NCI-H446 treated with DMSO at 0.1 percent for 48 hours (cell line): ENCODE measurements at places on chromosomes 5 and 9.
A peak's percentile ranks its signal among the peaks of the same experiment; 100 is the strongest.

- DNase-seq = peak; percentile 84
Measured at GRCh38 chr5:109413458-109413857, 3.7 kb upstream of the PJA2 start.

- no peak for DNase-seq
Measured at GRCh38 chr5:68464424-68464823, 248.9 kb downstream of the PIK3R1 start.

- DNase-seq = no peak
Measured at GRCh38 chr9:110303133-110303532, 34.5 kb downstream of the TXNDC8 start.

- no peak for DNase-seq
Measured at GRCh38 chr5:135547590-135548254, 12.0 kb upstream of the NEUROG1 start.

- peak; percentile 27 for DNase-seq
Measured at GRCh38 chr9:33817327-33818166, 587 bp downstream of the UBE2R2 start.

DNA sequence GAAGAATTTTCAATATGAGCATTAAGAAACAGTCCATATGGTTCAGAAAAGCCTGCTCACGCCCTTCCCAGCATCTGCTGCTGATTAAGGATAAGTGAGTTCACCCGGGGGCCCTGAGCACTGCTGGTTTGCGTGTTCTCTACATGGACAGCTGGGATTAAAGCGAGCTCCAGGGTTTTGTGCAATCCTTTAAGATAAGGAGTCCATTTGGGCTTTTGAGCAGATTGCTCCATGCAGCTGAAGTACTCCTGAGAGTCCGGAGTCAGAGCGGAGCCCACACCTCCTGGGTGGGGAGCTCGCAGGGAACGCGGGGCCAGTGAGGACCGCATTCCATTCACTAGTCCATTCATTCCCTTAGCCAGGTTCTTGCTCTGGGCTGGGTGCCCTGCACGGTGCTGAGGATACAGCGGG is 149.3 kb upstream of the COL5A1 start:
- DNase-seq = no peak

GRCh38 chr5:169416583-169417196 is 115.8 kb upstream of the SLIT3 start:
- DNase-seq = no peak

DNA sequence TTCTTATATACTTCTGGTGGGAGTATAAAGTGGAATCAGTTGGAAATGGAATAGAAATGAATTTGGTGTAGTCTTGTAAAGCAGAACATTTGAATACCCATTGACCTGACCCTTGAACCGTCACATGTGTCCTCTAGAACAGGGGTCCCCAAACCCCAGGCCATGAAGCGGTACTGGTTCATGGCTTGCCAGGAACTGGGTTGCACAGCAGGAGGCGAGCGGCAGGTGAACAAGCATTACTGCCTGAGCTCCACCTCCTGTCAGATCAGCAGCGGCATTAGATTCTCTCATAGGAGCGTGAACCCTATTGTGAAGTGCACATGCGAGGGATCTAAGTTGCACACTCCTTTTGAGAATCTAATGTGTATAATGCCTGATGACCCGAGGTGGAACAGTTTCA is 80.0 kb downstream of the RANBP17 start:
- no peak for DNase-seq

- DNase-seq = no peak
Measured at GRCh38 chr5:28580616-28581015, 1542.2 kb upstream of the CDH9 start.

DNA sequence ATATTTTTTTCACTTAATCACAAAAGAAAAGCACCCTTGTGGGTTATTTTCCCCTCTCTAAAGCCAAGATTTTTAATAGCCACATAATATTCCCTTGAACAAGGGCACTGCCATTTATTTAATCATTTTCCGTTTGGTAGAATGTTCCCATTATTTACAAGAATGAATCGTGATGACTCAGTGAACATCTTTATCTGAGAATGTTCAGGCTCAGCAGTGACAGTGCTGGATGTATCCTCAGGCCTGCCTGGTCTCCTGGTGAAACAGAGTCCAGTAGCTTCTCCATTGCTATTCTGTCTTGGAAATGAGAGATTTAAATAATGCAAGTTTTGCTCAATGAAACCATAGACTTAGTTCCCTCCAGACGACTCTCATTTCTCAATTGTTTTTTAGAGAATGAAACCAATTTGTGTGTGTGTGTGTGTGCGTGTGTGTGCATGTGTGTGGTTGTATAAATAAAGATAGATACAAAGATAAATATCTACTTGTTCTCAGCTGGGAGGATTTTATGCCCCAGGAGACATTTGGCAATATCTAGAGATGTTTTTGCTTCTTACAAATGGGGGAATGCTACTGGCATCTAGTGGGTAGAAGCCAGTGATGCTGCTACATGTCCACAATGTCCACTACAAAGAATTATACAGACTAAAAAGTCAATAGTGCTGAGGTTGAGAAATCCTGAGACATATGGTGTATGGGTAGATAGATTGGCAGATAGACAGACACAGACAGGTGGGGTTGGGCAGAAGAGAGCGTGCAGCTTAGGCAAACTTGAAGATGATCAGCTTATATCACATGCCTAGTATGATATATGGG is 55.0 kb downstream of the PAPPA start:
- no peak for DNase-seq

- DNase-seq = no peak
Measured at GRCh38 chr5:96084874-96085506, 123.3 kb upstream of the ELL2 start.

DNA sequence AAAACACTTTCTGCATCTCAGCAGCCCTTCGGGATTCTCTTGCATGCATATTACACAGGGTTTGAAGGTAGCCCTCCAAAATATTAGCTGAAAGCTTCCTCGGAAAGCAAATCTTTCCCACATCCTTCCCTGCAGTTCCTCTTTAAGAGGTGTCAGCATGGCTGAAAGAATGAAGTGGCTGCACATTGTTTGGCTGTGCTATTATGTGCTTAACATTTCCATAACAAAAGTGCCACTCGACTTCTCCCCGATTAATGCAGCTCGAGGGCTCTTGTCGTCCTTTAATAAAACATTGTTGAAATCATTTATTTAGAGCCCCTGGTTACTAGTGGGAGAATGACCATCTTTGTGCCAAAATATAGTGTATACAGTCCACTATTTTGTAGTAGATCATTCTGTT is 6.5 kb downstream of the GAS1 start:
- DNase-seq = no peak

- DNase-seq = no peak
Measured at GRCh38 chr5:77761606-77762005, 14.5 kb downstream of the TBCA start.

GRCh38 chr5:34491251-34491620 is 164.9 kb upstream of the RAI14 start:
- DNase-seq = no peak

GRCh38 chr9:135914921-135915320 is 7.6 kb upstream of the CAMSAP1 start:
- no peak for DNase-seq

DNA sequence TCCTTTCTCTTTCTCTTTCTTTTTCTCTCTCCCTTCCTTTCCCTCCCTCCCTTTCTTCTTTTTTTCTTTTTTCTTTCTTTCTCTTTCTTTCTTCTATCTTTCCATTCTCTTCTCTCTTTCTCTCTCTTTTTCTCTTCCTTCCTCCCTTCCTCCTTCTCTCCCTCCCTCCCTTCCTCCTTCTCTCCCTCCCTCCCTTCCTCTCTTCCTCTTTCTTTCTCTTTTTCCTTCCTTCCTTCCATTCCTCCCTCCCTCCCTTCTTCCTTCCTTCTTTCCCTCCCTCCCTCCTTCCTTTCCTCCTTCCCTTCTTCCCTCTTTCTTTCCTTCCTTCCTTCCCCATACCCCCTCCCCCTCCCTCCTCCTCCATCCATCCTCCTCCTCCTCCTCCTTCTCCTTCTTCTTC is 243.3 kb upstream of the CTNND2 start:
- DNase-seq = no peak

GRCh38 chr5:9554122-9554521 is 8.2 kb upstream of the SEMA5A start:
- no peak for DNase-seq

GRCh38 chr5:57911438-57911837 is 428.8 kb upstream of the ACTBL2 start:
- DNase-seq = no peak

- DNase-seq = no peak
Measured at GRCh38 chr9:137315581-137316011, 13.5 kb upstream of the NRARP start.

- no peak for DNase-seq
Measured at GRCh38 chr9:82331079-82331478, 342.5 kb downstream of the SPATA31D1 start.

DNA sequence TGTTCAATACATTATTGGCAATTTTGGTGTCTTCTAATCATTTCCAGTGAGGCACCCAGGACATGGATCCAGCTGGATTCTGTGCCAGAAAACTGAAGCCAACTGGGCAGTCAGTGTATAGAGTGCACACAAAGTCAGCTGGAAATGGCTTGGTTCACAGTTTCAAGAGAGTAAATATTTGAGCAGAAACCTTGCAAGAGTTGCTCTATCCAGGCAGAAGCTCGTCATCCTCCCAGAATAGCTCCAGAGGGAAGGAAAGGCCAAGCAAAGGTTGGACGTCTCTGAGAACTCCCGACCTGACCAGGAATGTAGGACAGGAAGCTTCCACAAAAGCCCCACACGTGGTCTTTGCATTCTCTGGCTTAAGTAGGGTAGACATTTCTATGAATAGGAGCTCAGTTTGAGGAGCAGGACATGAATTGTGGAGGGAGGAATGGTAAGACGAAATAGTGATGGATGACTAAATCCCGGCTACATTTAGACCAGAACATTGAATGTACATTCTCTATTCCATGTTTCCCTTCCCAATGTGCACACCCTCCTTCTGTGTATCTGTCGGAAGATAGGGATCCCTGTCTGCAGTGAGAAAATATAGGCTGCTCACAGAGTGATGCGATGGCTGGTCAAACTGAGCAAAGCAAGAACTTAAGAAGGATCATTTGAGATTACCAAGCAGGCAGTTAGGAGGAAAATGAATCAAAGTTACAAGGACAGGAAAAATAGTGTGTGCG is 72.7 kb upstream of the FCN2 start:
- no peak for DNase-seq

DNA sequence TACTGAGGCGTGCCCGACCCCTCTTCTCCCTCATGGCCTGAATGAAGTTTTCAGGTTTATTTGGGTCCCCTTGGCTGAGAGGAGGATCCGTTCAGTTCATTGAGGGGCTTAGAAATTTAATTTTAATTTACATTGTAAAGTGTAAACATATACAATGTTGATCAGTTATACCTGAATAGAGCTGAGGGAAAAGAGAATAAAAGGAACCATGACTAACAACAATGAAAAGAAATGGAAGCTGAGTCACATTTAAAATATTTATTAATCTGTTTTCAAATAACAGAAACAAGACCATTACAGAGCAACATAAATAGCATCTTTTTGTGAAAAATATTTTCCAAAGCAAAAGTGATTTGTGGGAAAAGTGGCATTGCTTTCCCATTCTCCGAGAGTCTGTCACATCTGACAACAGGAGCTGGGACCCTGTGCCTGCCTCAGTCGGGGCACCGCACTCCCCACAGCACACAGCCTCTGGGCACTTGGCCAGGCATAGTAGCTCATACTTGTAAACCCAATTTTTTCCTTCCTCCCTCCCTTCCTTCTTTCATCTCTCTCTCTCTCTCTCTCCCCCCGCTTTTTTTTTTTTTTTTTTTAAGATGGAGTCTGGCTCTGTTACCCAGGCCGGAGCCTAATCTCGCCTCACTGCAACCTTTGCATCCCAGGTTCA is 28.7 kb downstream of the PROP1 start:
- no peak for DNase-seq

DNA sequence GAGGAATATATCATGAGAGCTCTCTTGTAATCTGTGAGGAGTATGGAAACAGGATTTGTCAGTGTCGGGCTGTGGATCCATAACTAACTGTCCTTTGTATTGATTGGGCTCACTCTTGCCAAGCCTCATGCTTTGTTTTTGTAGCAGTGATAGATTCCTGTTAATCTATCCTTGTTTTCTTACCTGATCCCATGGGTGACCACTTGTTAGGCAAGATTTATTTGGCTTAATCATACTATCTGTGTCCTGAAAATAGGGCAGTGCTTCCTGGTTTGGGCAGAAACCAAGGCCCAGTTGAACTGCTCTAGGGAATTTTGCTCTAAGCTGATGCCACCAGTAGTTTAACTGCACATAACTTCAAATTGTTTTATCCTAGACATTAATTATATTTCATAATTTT is 6.1 kb downstream of the NDFIP1 start:
- no peak for DNase-seq

- DNase-seq = no peak
Measured at GRCh38 chr9:137218754-137219271, 3.2 kb downstream of the RNF208 start.

GRCh38 chr5:60210810-60211209 is 317.3 kb upstream of the PDE4D start:
- DNase-seq = no peak

- DNase-seq = no peak
Measured at GRCh38 chr9:93295031-93295430, 111.1 kb downstream of the WNK2 start.

GRCh38 chr5:127998950-127999615 is 84.5 kb upstream of the SLC12A2 start:
- no peak for DNase-seq

GRCh38 chr5:116144103-116144502 is 59.3 kb downstream of the COMMD10 start:
- no peak for DNase-seq

- peak; percentile 44 for DNase-seq
Measured at GRCh38 chr5:101679816-101680215, 616.3 kb downstream of the SLCO4C1 start.

GRCh38 chr9:122060481-122060880 is 32.6 kb downstream of the TTLL11 start:
- DNase-seq = no peak

GRCh38 chr9:115289757-115290208 is 171.8 kb upstream of the TNC start:
- DNase-seq = peak; percentile 19

DNA sequence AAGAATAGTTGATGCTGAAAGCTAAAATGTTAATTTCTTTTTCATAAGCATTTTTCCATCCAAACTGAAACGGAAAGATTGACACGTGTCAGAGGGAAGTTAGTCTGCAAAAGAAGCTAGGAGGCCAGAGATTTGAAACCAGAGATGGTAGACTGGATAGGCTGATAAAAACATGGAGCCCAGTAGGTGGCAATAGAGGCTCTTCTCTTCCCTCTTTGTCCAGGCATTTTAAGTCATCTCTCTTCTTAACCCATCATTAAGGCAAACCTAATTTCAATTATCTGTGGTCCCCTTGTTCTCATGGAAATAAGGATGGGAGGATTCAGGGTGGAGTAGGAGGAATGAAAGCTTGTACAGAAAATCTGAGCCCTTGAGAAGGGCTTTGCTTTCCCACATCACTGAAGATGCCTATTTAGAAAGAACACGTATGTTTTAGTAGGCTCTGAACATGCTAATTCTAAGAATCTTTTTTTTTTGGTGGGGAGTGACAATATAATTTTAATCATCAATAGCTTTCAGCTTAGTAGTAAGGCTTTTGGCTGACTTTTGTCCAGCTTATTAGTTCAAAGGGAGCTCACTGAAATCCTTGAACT is 66.6 kb downstream of the ZNF474 start:
- peak; percentile 82 for DNase-seq

- DNase-seq = no peak
Measured at GRCh38 chr9:87445646-87446045, 52.0 kb upstream of the DAPK1 start.
